ENCODE measurements at places on chromosomes 12 and 14.

- DNase-seq = no peak
Observed at GRCh38 chr12:113464852-113465719, 6.6 kb downstream of the LHX5 start.

DNA sequence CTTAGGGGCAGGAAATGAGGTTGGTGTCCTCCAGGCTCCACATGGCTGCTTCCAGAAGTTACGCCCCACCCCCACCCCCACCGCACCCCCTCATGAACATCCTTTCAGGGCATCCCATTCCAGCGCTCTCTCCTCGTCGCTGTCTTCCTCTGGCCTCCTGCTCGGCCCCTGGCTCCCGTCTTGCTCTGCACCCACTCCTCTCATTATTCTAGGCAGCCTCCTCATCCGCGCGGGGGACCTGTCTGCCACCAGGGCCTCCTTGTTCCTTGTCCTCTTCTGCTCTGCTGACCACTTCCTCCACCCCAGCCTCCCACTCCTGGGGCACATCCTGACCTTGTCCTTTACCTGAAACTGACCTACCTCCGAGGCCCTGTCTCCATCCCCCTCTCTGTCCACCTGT, 29.8 kb upstream of the PLEKHG6 start:
- no peak for DNase-seq

GRCh38 chr12:58159941-58160340, 218.6 kb downstream of the ATP23 start:
- DNase-seq = no peak

- no peak for DNase-seq
Observed at GRCh38 chr12:56838621-56839488, 75.7 kb downstream of the HSD17B6 start.

DNA sequence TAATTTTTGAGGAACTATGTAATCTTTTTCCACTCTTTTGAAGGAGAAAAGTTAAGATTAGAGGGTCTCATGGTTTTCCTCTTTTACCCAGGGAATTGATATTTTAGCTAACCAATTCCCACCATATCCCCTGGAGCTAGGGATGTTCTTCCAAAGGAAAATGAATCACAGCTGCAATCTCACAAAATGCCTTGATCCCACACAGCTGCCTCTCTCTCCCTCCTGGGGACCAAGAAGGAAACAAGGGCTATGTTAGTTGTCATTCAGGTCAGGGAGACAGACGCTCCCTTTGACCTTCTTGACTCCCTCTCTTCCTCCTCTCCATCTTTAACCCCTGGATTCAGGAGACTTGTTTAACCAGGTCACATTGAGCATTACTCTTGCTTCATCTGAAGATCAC, 9.5 kb downstream of the DCN start:
- DNase-seq = no peak

DNA sequence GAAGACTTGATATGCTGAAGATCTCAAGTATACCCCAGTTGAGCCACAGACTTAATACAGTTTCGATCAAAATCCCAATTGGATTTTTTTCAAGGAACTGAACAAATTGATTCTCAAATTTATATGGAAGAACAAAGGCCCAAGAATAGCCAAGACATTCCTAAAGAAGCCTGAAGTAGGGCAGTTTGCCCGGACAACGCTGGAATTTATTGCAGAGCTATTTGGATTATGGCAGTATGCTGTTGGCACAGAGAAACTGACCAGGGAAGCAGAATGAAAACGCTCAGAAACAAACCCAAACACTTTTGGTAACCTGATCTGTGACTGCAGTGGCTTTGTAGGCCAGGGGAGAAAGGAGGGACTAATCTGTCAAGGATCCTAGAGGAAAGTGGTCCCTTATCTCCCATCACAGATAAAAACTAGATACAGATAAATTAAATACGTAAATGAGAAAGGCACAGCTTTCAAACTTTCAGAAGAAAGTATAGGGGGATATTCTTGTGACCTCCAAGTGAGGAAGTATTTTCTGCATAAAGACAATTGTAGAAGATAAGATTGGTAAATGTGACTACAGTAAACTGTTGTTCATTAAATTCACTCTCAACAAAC, 35.9 kb upstream of the GSC start:
- no peak for DNase-seq

DNA sequence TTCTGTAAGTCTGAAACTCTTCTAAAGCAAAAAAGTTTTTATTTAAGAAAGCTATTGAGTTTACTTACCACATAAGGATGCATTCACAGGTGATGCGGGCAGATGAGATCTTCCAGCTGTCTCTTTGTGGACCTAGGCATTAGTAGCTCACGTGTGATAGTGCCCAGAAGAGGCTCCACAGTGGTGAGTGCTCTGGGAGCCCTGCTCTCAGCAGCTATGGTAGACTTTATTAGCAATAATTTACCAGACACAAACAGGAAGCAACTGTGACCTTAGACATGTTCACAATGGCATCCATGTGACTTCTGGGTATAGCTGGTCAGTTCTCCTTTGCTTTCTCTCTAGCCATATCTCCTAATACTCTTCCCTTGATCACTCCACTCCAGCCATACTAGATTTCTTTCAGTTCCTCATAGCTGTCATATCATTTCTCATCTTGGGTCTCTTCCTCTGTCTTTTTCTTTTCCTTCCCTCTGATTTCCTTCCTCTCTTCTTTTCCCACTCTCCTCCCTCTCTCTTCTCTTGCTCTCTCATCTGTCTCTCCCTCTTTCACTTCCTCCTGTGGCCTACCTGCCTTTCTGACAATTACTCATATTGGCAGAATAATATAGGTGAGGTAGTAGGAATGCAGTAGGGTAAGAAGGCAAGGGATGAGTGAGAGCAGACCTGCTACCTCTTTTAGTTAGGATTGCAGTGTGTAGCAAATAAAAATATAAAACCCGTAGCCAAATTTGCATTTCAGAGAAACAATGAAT, 75.2 kb upstream of the SCAF11 start:
- DNase-seq = no peak

DNA sequence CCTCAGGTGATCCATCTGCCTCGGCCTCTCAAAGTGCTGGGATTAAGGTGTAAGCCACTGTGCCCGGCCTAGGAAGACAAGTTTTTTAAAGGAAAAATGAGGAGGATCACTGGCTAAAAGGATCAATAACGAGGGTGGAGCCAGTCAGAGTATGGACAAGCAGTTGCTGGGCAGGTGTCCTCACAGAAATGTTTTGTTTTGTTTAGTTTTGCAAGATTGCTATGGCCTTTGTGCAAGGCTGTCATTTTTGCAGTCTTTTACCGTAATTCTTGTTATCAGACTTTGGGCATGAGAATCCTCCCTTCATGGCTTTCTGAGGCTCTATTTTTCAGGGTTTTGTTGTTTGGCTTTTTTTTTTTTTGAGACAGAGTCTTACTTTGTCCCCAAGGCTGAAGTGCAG, 11.9 kb upstream of the METAP2 start:
- DNase-seq = no peak

DNA sequence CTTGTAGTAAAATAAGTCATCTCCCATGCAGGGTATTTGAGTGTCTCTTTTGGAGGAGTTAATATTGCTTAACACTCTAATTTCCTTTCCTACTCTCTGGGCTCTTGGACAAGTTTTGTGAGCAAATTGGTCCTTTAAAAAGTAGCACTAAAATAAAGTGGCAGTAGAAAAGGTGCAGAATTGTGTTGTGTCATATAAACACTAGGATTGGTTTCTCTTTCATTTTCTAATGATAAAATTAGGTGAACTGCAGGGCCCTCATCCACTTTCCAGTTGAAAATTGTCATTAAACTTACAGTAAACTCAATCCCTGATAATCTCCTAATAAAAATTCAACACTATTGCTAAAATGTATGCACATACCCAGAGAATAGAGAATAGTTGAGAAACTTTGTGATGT, 42.6 kb upstream of the REP15 start:
- DNase-seq = no peak

- no peak for DNase-seq
Observed at GRCh38 chr12:103821773-103822172, 19.3 kb downstream of the NT5DC3 start.

- no peak for DNase-seq
Observed at GRCh38 chr12:79822475-79822874, 112.4 kb downstream of the PPP1R12A start.

- no peak for DNase-seq
Observed at GRCh38 chr12:33589576-33590114, 150.0 kb upstream of the SYT10 start.

- no peak for DNase-seq
Observed at GRCh38 chr12:45089411-45090075, 38.6 kb upstream of the DBX2 start.

DNA sequence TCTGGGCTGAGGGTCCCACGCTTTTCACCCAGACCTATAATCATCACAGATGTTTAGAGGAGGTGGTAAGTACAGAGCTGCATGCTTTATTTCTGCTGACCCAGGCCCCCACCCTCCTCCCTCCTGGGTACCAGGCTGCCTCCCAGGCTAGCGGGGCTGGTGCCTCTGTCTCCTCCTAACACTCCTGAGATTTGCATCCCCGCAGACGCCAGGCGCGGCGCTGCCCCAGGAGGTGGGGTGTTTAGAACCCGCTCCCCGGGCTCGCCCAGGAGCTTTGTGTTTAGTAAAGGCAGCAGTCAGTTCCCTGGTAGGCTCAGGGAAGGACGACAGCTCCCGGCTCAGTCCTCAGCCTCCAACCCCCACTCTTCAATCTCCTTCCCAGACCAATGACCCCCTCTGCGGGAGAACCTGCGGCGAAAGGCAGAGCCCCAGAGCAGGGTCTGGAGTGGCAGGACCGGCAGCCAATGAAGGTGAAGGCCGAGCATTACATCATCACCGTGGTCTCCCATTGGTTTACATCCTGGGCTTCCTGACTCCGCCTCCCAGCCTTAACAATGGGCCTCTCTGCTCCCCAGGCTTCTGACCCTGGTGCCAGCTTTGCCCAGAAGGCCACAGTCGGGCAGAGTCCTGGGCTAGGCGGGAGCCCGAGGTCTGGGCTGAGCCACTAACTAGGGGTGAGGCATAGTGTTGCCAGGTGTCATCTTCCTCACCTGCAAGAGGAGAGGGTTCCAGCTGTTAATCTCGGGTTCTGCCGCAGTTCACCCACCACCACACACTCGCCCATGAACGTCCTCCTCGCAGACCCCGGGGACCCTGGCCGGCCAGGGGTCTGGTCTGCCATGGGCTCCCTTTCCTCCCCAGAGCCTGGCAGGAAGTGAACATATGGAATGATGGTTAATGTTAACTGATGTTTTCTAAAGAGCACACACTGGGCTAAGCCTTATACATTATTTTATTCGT, 57.5 kb downstream of the CALM1 start:
- DNase-seq = peak; percentile 37

DNA sequence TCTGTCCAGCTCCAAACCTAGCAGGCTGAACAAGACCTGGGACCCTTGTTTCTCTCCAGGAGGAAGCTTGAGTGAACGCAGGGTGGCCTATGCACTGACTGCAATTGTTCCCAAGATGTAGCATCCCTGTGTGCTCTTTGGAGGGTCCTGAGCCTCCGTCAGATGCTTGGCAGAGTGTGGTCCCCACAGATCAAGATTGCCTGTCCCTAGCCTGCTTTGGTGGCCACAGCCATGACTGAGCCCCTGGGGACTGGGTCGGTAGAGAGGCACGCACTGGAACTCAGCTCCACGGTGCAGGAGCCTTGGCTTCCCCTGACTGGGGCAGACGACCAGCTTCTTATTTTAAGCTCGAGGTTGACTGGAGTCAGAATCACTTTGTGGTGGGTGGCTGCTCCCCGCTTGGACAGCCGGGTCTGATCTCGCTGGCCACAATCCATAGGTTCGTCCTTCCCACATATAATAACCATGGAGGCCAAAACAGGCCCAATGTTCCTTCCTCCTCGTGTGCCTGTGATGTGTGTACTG, 97.8 kb downstream of the LGMN start:
- no peak for DNase-seq

DNA sequence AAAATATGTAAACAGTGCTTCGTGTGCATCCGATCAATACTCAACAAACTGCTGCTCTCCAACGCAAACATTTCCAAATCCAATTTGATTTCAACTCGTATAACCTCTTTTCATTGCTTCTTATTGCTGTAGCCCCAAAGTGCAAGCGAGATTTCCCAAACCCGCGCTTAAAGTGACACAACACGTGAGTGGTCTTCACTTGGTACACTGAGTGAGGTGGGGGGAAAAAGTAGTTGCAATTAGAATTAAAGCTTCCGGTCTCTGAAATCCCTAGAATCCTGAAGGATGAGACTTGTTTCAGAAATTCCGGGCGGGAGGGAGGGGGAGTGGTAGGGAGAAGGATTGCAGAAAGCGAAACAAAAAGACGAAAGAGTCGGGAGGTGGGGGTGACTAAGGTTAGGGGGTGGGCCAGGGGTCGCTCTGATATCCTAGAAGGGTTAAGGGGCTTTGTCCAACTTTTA, 387.5 kb downstream of the BCAT1 start:
- no peak for DNase-seq

- DNase-seq = no peak
Observed at GRCh38 chr12:62621101-62621638, 154.5 kb downstream of the MON2 start.

DNA sequence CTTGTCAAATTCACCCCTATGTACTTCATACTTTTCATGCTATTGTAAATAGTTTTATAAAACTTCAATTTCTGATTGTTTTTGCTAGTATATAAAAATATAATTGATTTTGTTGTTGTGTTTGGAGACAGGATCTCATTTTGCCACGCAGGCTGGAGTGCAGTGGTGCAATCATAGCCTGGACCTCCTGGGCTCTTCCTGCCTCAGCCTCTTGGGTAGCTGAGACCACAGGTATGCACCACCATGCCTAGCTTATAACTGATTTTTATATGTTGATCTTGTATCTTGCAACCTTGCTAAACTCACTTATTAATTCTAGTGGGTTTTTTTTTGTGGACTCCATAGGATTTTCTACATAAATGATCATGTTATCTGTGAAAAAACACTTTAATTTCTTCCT, 23.5 kb downstream of the ATP5MC2 start:
- DNase-seq = no peak

GRCh38 chr12:4909410-4909733, 333 bp upstream of the KCNA1 start:
- peak; percentile 25 for DNase-seq
